ENCODE measurements at places on chromosomes 2 and 18.

- no peak for DNase-seq
Observed at GRCh38 chr2:233098618-233099017, 38.5 kb downstream of the INPP5D start.

- no peak for DNase-seq
Observed at GRCh38 chr2:117940436-117940835, 73.4 kb downstream of the CCDC93 start.

- DNase-seq, result no peak
Observed at GRCh38 chr2:30511122-30512083, 64.4 kb downstream of the LCLAT1 start.

DNA sequence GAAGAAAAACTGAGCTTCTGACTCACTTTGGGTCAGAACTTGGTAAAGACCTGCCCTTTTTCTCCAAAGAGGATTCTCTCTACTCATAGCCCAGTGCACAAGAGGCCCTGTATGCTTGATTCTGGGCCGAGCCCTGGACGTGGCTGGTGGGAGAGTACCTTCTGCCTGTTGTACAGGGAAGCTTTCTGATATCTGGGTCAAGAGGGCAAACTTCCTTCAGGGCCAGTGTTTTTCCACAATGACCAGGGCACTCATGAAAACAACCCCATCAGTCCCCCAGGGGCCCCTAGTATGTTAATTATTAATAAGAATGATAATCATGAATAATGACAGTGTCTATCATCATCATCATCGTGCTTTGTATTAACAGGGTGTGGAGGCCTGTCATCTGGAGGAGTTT lies 90.0 kb downstream of the TGFA start:
- no peak for DNase-seq

DNA sequence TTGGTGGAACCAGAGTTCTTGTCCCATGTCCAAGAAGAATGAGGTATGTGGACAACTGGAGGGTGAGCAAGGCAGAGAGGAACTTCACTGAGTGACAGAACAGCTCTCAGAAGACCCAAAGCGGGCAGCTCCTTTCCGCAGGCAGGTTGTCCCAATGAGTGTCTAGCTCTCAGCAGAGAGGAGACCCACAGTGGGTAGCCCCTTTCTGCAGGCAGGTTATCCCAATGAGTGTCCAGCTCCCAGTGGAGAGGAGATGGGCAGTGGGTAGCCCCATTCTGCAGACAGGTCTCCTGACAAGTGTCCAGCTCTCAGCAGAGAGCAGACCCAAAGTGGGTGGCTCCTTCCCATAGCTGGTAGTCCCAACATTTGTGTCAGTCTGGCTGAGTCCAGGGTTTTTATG lies 69.6 kb downstream of the SRBD1 start:
- DNase-seq, result no peak

- no peak for DNase-seq
Observed at GRCh38 chr18:12839057-12839525, 44.9 kb downstream of the PTPN2 start.

DNA sequence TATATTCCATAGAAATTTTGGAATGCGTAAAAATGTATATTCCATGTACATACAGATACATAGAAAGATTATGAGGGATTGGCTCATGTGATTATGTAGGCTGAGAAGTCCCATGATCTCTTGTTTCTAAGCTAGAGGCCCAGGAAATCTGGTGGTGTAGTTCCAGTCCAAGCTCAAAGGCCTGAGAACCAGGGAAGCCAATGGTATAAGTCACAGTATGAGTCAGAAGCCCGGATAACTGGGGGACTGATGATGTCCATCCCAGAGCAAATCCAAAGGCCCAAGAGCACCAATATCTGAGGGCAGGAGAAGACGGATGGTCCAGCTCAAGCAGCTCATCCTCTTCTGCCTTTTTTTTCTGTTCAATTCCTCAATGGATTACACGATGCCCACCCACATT lies 385.0 kb upstream of the KLHL29 start:
- no peak for DNase-seq

DNA sequence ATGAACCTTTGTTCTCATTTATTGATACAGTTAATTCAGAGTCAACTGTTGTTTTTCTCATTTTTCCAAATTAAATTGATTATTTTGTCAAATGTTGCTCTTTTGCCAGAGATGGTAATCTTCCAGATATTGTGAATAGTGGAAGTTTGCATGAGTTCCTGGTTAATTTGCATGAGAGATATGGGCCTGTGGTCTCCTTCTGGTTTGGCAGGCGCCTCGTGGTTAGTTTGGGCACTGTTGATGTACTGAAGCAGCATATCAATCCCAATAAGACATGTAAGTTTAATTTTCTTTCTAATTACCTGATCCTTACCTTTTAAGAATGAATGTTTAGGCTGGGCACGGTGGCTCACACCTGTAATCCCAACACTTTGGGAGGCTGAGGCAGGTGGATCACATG lies 7.8 kb downstream of the CYP20A1 start:
- DNase-seq, result no peak

DNA sequence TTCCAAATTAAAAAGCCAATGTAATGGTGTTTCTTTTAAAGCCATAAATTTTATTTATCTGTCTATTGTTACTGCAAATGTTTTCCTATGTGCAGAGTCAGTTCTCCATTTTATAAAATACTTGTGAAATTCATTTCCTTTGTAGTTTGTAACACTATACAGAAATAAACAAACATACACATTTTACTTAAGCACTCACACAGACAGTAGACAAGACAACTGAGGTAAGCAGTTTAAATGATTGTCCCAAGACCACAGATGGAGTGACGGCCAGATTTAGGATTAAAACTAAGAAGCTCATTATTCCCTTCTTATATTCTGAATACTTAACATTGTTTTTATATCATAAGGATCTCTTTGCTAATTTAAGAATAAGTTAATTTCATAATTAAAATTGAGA lies 100.9 kb downstream of the BAZ2B start:
- no peak for DNase-seq

GRCh38 chr2:154952346-154952980 lies 254.0 kb downstream of the KCNJ3 start:
- DNase-seq, result no peak

- DNase-seq, result no peak
Observed at GRCh38 chr2:201440182-201440581, 11.1 kb downstream of the TRAK2 start.

DNA sequence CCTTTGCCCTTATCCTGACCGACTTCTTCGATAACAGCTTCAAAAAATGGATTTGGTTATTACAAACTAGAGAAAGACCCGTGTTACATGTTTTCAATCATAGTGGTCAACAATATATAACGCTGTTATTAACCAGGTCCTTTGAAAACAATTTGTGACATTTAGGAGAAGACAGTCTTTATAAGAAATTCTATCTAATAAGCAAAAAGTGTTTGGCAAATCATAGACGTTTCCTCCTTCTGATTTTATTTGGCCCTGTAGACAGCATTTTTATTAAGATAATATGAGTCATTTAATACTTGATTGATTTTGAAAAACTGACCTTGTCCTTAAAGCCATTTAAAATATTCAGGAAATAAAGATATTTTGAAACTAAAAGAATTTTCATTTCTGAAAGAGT lies 160.5 kb upstream of the DAPL1 start:
- no peak for DNase-seq

GRCh38 chr2:198628596-198628995 lies 824.2 kb downstream of the PLCL1 start:
- no peak for DNase-seq

Measured in activated CD8-positive, alpha-beta memory T cell treated with anti-CD3 and anti-CD28 coated beads for 4 hours (primary cell).